Calu3 (cell line): ENCODE measurements at places on chromosomes 7 and 10.
A peak's percentile ranks its signal among the peaks of the same experiment; 100 is the strongest.

DNA sequence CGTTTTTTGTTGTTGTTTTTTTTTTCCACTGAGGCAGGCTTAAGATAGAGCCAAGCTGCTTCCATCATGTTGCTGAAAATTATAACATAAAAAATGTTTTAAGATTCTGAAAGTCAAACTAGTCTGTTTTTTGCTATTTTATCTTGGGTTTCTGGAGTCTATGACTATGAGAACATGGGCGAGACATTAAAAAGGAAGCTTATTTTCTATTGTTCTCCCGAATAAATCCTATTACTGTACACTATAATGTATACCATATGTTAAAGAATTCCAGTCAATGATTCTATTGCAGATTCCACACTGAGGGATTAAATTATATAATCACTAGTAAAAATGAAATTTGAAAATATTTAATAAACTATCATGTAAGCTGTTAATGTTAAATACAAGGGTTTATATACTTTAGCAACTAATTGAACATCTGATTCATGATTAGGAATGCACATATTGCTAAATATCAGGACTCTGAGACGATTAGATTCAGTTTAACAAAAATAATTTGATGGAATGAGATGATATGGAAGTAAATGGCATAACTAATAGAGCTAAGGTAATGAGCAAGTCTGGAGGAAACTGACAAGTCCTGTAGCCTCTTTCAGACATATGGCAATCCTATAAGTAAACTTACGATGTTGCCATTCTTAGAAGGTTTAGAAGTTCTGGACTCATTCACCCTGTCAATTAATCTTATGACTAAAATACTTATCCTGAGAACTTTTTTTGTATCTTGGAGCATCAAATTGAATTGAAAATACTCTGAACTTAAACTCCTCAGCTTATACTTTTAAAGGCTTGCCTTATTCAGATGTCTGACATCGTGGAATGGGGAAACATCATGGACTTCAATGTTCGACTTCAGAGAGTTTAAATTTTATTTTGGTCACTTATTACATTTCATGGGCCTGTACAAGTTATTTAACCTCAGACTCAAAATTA is 294.8 kb upstream of the DGKB start:
- no peak for DNase-seq

DNA sequence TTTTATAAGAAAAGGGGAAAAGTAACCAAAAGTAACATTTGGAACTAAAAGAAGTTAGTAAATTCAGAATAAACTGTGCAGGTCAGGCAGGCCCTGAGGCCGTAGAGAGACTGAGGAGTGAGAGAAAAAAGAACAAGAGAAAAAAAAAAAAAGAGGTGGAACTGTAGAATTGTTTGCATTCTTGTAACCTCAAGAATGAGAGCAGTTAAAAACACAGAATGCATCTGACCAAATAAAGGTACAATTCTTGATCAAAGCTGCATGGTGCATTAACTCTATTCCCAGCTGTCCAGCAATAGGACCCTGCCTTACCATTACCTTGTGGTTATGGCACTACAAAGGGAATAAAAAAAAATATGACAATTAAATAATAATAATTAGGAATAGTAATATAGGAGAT is 170.1 kb upstream of the SEMA3A start:
- no peak for DNase-seq

DNA sequence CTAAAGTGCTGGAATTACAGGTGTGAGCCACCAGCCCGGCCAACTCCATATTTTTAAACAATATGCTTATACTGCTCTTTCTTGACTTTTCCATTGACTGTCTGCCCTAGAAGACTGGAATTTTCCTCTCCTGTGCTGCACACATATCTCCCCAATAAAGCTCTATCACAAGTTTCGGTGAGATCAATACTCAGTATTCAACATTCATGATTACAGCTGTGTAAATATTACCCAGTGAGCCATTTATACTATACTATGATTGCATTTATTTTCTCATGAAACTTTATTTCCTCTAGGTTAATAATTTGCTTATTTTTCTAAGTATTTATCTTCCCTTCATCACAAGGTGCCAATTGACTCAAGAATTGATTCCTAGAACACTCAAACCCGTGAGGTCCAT is 48.5 kb upstream of the GRID1 start:
- no peak for DNase-seq

DNA sequence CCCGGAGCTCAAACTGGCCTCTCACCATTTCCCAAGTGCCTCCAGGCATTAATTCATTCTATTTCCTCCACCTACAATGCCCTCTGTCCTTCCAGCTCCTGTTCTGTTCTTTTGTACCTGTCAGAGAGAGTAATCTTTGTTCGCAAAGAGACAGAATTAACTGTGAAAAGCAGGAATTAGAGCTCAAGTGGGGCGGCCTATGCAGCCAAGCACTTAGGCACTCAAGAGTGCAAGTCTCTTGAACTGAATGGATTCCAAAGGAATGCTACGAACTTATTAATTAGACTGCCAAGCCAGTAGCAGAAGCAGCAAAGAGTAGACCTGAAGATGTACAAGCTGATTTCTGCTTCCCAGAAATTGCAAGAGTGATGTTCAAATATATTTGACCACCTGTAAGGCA is 338.3 kb upstream of the AUTS2 start:
- no peak for DNase-seq

- DNase-seq = no peak
Observed at GRCh38 chr7:108663701-108664100, 94.0 kb downstream of the DNAJB9 start.

- no peak for DNase-seq
Observed at GRCh38 chr10:89308736-89309135, 6.9 kb downstream of the IFIT2 start.

- DNase-seq = no peak
Observed at GRCh38 chr7:67917437-67917755, 920.8 kb downstream of the TYW1 start.

GRCh38 chr7:22610951-22611757 is 111.2 kb upstream of the STEAP1B start:
- DNase-seq = no peak

- peak; percentile 94 for DNase-seq
Observed at GRCh38 chr7:36115448-36116321, 37.4 kb upstream of the EEPD1 start.

DNA sequence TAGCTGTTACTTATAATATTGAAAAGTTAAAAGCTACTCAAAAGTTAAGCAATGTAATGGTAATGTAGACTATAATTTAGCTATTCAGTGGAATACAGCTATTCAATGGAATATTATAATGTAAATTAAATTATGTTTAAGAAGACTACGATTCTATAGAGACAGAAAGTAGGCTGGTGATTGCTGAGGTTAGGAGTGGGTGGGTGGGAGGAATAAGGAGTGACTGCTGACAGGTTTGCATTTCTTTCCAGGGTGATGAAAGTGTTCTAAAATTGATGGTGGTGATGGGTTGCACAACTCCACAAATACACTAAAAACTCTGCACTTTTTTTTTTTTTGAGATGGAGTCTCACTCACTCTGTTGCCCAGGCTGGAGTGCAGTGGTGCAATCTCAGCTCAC is 21.4 kb downstream of the DENND2A start:
- no peak for DNase-seq

DNA sequence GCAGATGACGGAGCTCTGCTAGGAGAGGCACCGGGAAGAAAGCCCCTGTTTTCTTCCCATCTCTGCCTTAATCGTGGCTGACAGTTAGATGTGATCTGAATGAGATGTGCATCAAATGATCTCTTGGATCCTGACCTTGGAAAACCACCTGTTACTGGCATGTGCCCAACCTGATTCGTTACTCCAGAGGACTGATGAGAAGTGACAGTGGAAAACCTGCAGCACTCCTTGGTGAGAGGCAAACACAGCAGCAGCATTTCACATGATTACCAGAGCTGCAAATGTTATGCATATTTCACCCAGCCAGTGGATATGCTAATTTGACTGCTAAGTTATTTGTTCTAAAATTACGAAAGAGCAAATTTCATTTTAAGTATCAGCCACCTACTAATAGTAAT is 95.3 kb downstream of the PTPRN2 start:
- DNase-seq = no peak

DNA sequence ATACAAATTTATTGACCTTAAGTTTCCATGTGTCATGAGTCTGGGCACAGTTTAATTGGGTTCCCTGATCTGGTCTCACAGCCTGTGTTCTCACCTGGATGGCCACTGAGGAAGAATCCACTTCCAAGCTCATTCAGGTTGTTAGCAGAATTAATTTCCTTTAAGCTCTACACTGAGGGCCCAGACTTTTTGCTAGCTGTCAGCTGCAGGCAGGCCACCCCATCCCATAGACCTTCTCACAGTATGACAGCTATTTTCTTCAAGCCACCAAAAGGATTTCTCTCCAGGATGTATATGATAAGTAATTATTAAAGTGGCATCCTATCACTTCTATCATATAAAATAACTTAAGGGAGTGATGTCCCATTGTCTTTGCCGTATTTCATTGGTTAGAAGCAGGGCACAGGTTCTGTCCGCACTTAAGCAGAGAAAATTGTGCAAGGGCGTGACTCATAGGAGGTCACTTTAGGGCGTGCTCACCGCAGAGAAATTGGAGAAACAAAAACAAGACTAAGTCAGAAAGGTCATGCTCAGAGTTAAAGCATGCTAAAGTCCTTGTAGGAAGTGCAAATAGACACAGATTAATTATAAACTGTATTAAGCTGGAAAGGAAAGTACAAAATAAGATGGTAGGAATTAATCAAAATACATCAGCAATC is 109.9 kb downstream of the AHR start:
- peak; percentile 85 for DNase-seq

GRCh38 chr7:14690075-14690474 is 212.5 kb downstream of the DGKB start:
- no peak for DNase-seq

DNA sequence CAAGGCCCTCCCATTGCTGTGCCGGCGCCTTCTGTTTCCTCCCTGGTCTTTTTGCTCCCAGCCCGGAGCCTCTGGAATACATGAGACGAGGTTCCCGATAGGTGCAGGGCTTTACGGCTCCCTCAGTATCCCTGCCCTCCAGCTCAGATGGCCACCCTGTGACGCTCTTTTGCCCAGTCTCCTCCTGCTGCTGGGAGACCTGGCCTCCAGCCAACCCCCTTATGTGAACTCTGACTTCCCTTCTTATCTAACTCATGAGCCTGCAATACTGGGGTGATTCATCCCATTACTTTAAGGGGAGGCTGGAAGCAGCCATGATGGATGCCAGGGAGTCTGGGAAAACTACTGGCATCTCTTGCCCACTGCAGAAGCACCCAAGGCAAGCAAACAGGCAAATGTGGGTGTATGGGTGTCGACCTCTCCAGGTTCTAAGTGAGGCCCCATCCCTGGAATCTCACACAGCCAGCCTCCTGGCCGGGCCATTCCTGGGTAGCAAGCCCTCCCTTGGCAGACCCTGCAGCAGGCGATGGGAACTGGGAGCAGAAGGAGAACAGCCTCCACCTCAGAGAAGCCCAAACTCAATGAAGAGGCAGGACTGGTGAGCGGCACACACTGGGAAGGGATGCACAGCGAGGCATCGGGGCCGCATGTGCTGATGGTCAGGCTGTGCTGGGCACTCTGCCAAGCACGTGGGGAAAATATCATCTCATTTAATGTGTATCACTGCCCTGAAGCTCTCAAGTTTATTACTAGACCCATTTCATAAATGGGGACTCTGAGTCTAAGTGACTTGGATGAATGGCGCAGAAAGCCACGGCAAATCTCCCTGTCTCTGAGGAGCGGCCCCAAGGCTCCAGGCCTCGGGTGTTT is 97.5 kb downstream of the FAM53B start:
- DNase-seq = peak; percentile 28

DNA sequence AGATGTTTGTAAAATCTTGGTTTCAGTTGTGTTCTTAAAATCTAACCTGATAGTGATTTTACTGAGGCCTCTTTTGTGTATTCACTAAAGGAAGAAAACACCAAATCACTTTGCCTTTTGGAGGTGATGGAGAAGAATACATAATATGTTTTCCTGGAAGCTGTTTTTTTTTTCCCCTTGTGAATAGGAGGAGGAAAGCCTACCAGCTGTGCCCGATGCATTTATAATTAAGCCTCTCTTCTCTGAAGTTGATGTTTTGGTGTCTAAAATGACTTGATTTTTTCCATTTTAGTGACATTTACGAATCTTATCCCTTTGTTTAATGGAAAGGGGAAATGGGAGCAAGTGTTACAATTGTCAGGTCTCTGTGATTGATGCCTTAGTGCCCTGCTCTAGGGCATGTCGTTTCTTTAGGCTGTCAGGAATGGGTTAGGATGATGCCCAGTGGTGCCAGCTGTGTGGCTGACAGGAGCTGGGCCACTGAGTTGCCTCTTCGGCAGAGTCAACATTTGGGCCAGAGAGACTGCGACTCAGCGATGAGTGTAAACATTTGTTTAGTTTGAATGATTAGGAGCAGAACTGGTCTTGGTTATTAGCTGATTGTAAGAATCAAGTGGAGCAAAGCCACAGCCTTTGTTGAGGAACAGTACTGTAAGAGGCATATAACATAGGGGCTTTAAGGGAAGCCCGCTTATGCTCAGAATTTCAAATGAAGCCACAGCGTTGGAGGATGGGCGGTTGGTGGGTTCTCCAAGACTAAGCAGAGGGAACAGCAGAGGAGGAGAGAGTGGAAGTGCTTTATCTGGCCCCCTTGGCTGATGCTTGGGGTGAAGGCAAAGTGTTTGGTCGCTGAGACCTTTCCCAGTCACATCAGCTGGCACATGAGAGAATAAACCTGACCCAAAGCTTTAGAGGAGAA is 81.6 kb downstream of the CDK14 start:
- no peak for DNase-seq

GRCh38 chr10:7563368-7563767 is 103.4 kb downstream of the ITIH5 start:
- DNase-seq = no peak

GRCh38 chr7:50779427-50779826 is 3.3 kb downstream of the GRB10 start:
- DNase-seq = no peak

DNA sequence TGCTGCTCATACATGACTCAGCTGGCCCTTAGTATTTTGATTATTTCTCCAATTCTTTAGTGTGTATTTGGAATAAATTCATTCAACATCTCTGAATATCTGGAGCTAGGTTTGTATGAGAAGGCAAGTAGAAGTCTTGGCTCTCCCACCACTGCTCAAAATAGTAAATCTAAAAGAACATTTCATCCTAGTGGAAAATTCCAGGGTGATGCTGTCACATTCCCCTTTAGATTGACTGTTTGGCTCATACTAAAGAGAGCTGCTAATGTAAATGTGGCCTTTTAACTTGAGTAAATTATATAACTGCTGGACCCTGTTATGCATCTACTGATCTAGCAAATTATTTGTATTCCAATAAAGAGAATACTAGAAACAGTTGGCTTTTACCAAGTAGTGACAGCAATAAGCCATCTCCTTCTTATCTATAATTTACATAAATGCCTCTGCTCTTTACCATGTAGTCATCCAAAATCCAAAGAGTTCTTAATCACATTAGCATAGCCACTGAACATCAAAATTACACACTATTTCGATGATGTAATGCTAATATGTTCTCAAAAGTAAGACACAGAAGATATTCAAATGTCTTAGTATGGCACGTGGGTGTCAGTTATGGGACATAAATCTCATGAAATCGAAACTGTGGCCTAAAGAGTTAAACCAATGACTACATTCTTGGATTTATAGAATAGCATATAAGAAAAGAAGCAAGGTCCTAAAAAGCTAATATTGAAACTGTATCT is 86.9 kb upstream of the KCND2 start:
- DNase-seq = no peak

GRCh38 chr7:135670179-135670578 is 7.9 kb downstream of the STMP1 start:
- DNase-seq = no peak

- no peak for DNase-seq
Observed at GRCh38 chr10:43216931-43217562, 49.8 kb downstream of the RASGEF1A start.
